ENCODE measurements at places on chromosomes 5 and 9. TPM values are rescaled to one million over a fixed set of nuclear protein-coding genes. Genes with fewer than 3 reads are reported as not detected.

The B4GALT7 gene
- total RNA-seq: 18.9 TPM

The ADRB2 gene
- total RNA-seq: 2.2 TPM

The PCDHGA2 gene
- 6.2 TPM for total RNA-seq

The MARCHF11 gene
- total RNA-seq: not detected

The OR1L8 gene
- total RNA-seq: not detected

The CATSPER3 gene
- 0.29 TPM for total RNA-seq

The ARHGEF28 gene
- total RNA-seq: 27.8 TPM

The PCDHB12 gene
- total RNA-seq: 5.7 TPM

The ENHO gene
- not detected for total RNA-seq

The IPO11 gene
- total RNA-seq: 41.2 TPM

The LRRC70 gene
- total RNA-seq: 13.1 TPM

The PIP5K1B gene
- total RNA-seq: 8.2 TPM

The ACER2 gene
- total RNA-seq: 4.9 TPM

Data from aorta (tissue), 5 donors.